ENCODE measurements at places on chromosomes 3 and 15. TPM values are rescaled to one million over a fixed set of nuclear protein-coding genes. Genes with fewer than 3 reads are reported as not detected.
A peak's percentile ranks its signal among the peaks of the same experiment; 100 is the strongest.

DNA sequence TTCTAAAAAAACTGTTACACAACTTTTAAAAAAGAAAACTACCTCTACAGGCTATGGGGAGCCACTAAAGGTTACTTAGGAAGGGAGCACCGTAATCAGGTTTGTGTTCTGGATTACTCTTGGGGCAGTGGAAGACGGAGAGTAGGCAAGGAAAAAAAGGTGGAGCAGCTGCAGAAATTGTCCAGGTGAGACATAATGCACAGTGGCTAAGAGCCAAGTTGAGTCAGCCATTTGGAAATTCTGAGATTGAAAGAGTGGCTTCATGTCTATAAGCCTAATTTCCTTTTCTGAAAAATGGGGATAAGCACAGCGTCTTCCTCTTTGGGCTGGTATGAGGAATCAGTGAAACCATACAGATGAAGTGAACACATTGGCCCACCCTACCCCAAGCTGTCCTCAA is 195.2 kb downstream of the CADPS start:
- no peak for DNase-seq

DNA sequence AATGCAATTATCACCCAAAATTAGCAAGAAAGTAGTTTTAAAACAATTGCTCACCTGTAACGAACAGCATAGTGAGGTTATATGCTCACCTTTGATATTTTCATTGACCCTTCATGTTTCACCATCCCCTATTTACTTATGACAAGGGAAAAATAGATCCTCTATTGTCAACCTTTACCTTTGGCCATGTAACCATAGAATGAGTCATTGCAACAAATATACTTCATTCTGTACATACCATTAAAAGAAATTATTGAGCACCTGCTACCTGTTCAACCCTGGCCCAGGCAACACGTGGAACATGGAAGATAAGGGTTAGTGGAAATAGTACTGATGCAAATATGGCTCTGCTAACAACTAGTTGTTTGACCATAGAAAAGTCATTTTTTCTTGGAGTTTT is 20.2 kb downstream of the LSAMP start:
- DNase-seq: no peak

DNA sequence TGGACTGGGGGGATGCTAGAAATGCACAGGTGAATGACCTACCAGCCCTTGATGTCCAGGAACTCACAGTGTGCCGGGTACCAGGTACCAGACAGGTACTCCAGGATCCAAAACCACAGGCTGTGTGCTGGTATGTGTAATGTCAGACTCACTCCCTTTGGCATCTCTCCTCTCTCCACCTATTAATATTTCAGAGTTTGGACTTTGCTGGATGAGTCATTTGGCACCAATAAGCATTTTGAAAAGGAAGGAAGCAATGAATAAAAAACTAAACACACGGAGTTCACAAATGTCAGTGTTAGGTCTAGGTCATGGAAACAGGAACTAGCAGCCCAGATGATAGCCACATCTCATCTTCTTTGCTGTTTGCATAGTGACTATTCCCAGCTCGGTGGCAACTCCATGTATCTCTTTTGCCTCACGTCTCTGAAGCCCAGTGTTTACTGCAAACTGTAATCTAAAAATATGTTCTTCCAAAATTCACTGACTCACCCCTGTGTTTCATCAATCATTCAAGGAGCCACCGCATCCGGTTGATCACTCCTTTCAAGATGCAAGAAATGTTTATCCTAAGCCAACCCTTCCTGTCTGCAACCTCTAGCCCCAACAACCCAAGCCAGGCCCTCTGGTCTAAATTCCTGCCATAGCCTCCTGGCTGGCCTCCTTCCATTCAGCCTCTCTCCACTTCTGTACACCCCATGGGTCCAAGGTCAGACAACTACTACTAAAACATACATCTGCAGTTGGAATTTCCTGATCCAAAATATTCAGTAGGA is 8.4 kb downstream of the ITGB5 start:
- DNase-seq: no peak

- DNase-seq: no peak
These were observed 30.2 kb downstream of the APBA2 start for GRCh38 chr15:28915935-28916334.

GRCh38 chr3:148896062-148896461 is 31.0 kb downstream of the CPA3 start:
- DNase-seq: no peak

DNA sequence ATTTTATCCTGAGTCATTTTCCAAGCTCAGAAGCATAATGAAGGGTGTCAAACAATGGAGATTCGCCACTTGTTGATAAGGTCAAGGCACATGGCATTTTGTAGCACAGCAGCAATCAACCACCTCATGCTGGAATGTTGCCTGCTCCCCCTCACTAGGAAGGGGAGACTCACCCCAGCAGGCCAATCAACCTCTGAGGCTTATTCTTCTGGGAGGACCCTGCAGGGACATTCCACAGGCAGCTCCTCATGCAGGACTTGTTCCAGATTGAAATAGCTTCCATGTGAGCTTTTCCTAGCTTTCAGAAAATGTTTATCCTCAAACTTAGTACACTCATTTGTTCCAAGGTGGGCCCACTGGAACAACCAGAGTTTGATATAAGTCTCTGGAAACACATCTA is 77.6 kb downstream of the SSR3 start:
- no peak for DNase-seq

DNA sequence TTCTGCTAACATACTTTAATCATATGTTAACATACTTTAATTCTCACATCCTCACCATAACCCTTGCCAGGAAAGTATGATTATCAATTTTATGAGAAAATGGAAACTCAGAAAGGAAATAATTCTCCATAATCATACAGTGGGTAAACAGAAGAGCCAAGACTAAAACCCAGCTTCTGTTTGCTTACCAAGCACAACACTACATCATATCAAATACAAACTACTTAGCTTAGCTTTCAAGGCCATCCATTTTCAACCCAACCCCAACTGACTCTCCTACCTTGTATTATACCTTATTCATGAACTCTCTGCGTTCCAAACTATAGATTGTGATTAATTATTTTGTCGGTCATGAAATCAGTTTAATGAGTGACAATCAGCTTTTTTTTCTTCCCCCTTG is 9.0 kb downstream of the ZNF148 start:
- no peak for DNase-seq

DNA sequence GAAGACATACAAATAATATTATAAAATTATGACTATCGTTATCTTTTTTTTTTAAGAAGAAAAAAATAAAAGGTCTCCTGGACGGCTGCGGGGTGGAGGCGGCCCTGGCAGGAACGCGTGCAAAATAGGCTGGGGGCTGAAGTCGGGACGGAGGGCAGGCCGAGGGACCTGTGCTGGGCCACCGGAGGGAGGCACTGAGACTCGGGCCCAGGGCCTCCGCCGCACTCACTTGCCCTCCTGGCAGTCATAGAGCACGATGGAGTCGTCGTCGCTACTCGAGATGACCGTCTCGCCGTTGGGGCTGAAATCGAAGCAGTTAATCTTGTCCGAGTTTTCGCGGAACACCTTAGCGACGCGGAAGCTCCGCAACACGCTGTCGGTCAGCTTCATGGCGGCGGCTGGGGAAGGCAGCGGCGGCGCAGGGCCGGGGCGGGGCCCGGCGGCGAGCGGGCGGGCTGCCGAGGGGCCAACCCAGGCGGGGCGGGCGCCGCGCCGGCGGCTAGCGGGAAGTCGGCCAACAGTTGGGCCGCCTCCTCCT is 408 bp downstream of the WDR82 start:
- no peak for DNase-seq

- DNase-seq: no peak
These were observed 254.2 kb upstream of the NR2F2 start for GRCh38 chr15:96076350-96076749.

GRCh38 chr3:78273326-78273725 is 1233.4 kb downstream of the ROBO2 start:
- no peak for DNase-seq

- no peak for DNase-seq
These were observed 204.3 kb downstream of the TBL1XR1 start for GRCh38 chr3:176992978-176993377.

DNA sequence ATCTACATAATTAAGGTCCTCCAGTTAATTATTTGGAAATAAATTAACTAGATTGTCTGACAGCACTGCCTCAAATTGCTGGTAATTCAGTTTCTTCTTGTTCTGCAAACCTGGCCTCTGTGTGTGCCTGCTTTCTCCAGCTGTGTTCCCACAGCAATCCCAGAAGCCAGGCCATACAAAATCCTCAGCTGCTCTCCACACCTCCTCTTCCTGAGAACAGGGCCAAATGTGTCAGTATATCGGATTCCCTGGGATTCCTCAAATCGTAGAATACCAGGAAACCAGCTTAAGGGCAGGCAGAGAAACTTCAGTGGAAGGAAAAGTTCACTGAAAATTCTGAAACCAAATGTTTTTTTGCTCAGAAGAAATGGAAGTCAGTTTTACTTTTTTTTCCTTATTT is 261.4 kb downstream of the ZMAT3 start:
- no peak for DNase-seq

DNA sequence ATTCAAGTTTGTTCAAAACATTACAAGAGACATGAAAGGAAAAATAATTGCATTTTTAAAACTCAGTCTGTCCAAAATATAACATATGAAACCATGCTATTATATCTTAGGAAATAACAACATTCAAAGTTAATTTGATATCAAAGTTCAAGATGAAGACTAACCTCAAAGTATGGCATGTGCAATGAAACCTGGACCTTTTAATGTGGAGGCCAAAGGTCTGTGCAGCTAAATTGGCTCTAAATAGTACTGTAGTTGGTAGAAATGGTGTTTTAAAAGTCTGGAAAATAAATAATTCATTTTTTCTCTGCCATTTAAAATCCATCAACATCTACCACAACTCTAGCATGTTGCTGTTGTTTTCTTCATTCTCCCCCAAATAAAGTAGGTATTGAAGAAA is 8.7 kb downstream of the GRAMD1C start:
- no peak for DNase-seq

- no peak for DNase-seq
These were observed 22.3 kb downstream of the RPLP1 start for GRCh38 chr15:69474846-69475455.

- DNase-seq: no peak
These were observed 135.4 kb downstream of the ATG7 start for GRCh38 chr3:11407644-11408043.

- no peak for DNase-seq
These were observed 26.1 kb downstream of the TBC1D21 start for GRCh38 chr15:73899197-73900094.

DNA sequence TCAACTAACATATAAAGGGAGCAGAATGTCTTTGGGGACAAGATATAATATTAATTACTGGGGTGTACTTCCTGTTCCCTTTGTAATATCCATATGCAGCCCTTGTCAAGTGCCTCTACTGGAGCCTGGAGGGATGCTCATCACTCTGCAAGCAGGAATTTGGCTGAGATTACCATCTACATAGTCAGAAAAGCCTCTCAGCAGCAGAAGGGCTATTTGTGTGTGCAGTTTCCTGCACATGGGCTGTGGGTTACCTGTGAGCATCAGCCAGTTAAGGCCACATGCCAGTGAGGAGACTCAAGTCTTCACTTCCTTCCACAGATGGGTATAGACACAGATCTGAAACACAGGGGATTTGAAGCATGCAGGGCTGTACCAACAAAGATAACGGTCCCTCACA is 278.1 kb upstream of the PLSCR5 start:
- DNase-seq: no peak

DNA sequence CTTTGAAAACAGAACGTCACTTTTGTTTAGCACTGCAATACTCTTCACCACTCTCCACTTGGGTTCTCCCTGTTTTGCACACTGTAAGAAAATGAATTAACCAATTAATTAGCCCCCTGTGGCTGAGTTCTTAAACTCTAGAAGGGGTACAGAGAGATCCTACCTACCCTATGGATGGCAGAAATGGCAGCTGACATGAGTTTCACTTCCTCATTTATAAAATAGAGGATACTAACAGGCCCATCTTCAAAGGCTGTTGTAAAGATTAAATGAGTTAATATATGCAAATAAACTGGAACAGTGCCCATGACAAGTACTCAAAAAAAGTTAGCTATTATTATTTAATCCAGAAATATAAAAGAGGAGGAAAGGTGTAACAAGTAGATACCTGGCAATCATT is 36.9 kb downstream of the SUCLG2 start:
- no peak for DNase-seq

- peak; percentile 17 for DNase-seq
These were observed 63.7 kb downstream of the DCLK3 start for GRCh38 chr3:36700537-36701248.

GRCh38 chr3:177795859-177796258 is 598.6 kb upstream of the TBL1XR1 start:
- DNase-seq: no peak

- DNase-seq: no peak
These were observed 4.2 kb downstream of the SPG21 start for GRCh38 chr15:64985366-64986033.

- no peak for DNase-seq
These were observed 415.5 kb upstream of the ARPP21 start for GRCh38 chr3:35223632-35224394.

DNA sequence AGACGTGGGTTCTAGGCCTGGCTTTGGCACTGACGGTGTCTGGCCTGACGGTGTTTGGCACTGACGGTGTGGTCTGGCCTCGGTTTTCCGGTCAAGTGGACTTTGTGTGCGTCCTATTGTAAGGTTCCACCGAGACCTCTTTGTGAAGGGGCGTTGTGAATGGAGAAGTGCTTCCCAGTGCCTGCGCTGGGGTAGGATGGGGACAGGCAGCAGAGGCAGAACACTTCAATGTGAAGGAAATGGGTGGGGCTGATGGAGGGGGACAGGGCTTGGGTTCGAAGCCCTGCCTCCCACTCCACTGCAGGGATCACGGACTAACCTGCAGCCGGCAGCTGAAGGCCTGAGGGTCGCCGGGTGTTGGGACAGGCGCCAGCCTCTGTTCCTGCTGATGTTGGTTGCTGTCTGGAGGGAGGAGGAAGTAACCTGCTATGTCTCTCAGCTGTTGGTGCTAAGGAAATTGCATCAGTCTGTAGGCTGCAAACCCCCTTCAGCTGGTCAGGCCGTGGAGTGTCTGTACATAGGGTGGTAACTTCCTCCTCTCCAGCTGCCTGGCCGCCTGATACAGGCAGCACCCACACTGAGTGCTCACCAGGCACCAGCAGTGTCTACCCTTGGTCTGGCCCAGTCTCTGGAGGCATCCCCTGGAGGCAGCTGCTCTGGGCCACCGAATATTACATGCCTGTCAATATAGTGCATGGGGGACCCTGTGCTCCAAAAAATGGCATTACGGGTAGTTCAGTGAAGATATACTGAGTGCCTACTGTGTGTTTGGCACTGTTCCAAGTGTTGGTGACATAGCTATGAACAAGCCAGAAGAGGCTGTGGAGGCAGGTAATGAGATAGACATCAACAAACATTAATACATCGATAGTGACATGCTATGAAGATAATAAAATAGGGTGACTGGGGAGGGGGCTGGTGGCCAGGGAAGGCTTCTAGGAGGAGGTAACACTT is 1.1 kb downstream of the TM6SF1 start:
- DNase-seq: peak; percentile 27

CCR9 gene
- not detected for total RNA-seq

FANCD2OS gene
- total RNA-seq: not detected

RHOV gene
- 0.80 TPM for total RNA-seq

CHL1 gene
- total RNA-seq: not detected

ZNF662 gene
- total RNA-seq: 0.21 TPM

GADL1 gene
- total RNA-seq: not detected

C3orf20 gene
- 0.07 TPM for total RNA-seq

CHRFAM7A gene
- 2.1 TPM for total RNA-seq
